ENCODE measurements at places on chromosomes 5 and 9. TPM values are rescaled to one million over a fixed set of nuclear protein-coding genes. Genes with fewer than 3 reads are reported as not detected.

DNA sequence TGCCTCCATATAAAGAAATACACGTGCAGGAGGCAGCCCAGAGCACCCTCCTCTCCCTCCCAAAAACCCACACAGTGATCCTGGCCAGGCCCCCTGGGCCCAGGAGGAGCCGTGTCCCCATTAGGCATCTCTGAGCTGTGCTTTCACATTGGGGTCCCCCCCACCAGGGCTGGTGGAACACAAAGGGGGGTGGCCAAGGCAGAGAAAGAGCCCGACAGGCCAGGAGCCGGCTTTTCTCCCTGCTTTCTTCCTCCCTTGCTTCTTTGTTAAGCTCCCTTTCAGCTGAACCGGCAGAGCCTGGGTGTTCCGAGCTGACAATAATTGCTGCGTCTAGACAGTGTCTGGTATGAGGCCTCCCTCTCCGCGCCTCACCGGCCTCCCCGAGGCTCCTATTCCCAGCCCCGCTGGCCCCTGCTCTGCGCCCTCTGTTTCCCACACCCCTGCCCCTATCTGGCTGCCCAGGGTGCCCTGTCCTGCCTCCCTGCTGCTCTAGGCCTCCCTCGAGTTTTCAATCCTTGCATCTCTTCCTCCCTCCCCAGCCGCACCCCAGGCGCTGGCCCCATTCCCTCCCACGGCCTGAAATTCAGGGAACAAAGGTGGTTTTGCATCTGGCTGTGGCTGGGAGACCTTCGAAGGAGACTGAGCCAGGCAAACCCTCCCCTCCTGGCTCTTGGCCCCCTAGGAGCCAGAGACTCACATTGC is 120.6 kb downstream of the C9orf50 start:
- DNase-seq, result no peak

- no peak for DNase-seq
These were observed 33.6 kb downstream of the TLR4 start for GRCh38 chr9:117737721-117738226.

- DNase-seq, result no peak
These were observed 49.4 kb downstream of the FNIP1 start for GRCh38 chr5:131747180-131748105.

GAS1 gene
- 64.7 TPM for polyA plus RNA-seq

Data from forelimb muscle (tissue), 1 donor.